Activated naive CD8-positive, alpha-beta T cell treated with anti-CD3 and anti-CD28 coated beads, Interleukin-2, amount 50 U/mL, for 16 hours (primary cell): ENCODE measurements at places on chromosomes 2 and 18.

DNA sequence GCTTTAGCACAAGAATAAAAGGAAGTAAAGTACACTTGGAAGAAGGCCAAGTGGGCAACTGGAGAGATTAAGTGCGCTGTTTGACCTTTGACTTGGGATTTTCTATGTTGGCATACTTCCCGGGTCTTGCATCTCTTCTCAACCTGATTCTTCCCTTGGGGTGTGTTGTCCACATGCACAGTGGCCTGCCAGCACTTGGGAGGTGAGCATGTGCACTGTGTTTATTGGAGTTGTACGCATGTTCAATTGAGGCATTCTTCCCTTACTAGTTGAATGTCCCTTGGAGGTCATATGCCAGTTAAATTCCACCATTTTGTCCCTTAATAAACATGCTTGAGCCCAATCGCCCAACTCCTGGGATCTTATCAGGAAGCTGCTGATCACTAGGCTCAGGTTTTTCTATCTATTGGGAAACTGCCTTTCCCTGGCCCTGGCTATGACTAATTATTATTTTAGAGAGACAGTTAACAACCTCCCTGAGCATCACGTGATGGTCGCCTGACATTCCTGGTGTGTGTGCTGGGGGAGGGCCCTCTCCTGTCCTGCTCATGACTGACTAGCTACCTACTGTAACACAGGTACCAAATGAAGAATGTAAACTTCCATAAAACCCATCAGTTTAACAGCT is 62.5 kb upstream of the RAPGEF4 start:
- DNase-seq: no peak

GRCh38 chr2:128597121-128597762 is 278.6 kb upstream of the HS6ST1 start:
- DNase-seq: no peak

DNA sequence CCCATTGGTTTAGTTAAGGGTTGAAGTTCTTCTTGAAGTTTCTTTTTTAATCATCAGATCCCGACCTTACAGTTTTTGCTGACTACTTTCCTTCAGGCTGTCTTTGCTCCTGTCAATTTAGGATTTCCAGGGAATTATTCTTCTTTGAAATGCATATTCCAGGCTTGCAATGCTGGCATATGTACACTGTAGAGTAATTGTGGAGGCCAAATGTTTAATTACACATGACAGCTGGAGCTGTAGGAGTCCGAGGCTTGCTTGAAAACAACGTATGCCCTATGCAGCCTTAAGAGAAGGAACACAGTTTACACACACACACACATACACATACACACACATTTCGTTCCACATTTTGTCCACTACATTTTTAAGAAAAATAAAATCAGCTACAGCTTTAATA is 602.3 kb downstream of the TMEM182 start:
- no peak for DNase-seq

GRCh38 chr2:55118643-55119083 is 68.4 kb upstream of the RTN4 start:
- DNase-seq: no peak
